ENCODE measurements at places on chromosomes 13 and 19.

- no peak overlapping the region for H3K4me3 ChIP-seq
- no peak for DNase-seq
- no peaks in the 10 kb centered on the region for H3K36me3 ChIP-seq
- H3K27me3 ChIP-seq, result no peaks in the 10 kb centered on the region
Measured at GRCh38 chr13:44854313-44855060, 134.8 kb downstream of the NUFIP1 start.

DNA sequence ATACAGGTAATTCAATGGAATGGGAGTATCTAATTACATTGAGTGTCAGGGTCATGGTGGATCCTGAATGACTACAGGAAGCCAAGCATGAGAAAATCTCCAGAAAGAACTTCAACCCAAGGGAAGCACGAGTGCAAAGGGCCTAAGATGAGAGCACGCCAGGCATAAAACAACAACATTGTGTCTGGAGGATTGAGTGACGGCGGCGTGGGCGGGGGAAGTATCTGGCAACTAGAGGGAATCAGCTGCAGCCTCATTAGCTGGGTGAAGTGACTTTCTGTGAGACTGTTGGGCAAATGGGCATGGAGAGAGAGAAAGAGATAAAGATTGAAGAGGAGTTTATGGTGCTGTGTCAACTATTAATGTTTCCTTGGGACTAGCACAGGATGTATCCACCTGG lies 194.3 kb downstream of the GPC6 start:
- no peaks in the 10 kb centered on the region for H3K27me3 ChIP-seq
- H3K4me3 ChIP-seq, result no peak overlapping the region
- no peaks in the 10 kb centered on the region for H3K4me1 ChIP-seq
- no peak overlapping the region for H3K27ac ChIP-seq
- DNase-seq, result no peak

- no peaks in the 10 kb centered on the region for H3K27me3 ChIP-seq
- H3K27ac ChIP-seq, result no peak overlapping the region
- H3K4me1 ChIP-seq, result peaks cover 3% of the 10 kb centered on the region
- peak overlapping the region; percentile 63 for H3K4me3 ChIP-seq
- peak; percentile 76 for DNase-seq
Measured at GRCh38 chr19:14440049-14440448, 6.9 kb downstream of the PKN1 start.

DNA sequence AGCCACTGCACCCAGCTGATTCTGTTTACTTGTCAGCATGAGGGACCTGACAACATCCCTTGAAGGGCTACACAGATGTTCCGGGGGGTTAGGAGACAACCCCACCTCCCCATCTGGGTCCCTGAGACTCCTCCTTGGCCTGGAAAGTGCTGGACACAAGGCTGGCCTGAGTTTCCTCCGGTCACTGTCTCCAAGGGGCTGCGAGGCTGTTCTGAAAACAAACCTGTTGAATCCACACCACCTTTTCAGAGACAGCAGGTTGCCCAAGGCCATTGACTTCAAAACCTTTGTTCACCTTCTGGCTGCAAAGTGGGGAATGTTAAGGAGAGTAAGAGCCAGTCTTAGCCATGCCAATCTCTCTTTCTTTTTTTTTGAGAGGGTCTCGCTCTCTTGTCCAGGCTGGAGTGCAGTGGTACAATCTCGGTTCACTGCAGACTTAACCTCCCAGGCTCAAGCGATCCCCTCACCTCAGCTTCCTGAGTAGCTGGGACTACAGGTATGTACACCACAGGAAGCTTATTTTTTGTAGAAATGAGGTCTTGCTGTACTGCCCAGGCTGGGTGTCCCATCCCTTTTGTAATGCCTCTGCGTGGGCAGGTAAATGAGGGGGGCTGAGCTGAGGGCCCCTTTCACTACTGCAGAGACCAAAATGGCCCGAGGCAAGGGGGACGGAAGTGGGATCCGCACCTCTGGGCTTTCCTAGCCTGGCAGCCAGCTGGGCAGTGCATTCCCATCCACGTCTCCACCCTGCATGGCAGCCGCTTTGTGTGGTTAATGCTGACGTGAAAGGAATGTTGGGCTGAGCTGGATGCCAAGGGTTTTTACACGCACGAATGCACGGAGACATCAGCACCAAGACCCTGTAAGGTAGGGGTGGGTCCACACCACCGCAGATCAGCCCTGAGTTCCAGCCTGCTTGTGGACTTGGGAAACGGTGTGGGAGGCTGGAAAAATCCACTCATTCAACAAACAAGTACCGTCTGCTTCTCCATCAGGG lies 1.9 kb upstream of the ZNF628 start:
- H3K4me3 ChIP-seq, result no peak overlapping the region
- H3K4me1 ChIP-seq, result peaks cover 5% of the 10 kb centered on the region

GRCh38 chr13:21164631-21165030 lies 11.7 kb downstream of the SKA3 start:
- no peaks in the 10 kb centered on the region for H3K27me3 ChIP-seq
- no peaks in the 10 kb centered on the region for H3K4me1 ChIP-seq
- no peaks in the 10 kb centered on the region for H3K36me3 ChIP-seq
- no peak overlapping the region for H3K27ac ChIP-seq

GRCh38 chr13:23899555-23899954 lies 2.3 kb upstream of the C1QTNF9B start:
- no peaks in the 10 kb centered on the region for H3K27me3 ChIP-seq
- peak; percentile 17 for DNase-seq
- H3K4me1 ChIP-seq, result no peaks in the 10 kb centered on the region
- H3K27ac ChIP-seq, result no peak overlapping the region

DNA sequence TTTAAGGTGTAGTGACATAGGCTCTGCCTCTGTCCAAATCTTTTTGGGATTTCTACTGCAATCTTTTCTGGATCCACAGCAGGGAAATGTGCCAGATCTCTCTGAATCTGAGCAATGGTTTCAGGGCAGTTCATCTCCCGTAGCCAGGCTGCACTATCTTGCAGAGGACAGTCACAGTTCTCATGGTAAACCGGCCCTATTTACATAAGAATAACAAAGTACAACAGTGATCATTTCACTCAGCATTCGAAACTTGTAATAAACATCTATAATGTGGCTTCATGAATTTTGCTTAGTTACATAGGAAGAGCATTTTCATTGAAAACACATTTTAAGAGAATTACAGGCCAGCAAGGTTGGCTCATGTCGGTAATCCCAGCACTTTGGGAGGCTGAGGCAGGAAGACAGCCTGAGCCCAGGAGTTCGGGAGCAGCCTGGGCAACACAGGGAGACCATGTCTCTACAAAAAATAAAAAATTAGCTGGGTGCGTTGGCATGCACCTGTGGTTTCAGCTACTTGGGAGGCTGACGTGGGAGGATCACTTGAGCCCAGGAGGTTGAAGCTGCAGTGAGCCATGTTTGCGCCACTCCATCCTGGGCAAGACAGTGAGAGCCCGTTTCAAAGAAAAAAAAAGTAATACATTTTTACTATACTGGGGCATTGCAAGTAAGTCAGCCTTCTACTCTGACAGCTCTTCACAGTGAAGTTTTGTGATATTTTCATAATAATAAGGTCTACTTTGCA lies 5.0 kb downstream of the POGLUT2 start:
- H3K36me3 ChIP-seq, result peaks cover 8% of the 10 kb centered on the region
- no peak overlapping the region for H3K4me3 ChIP-seq
- H3K4me1 ChIP-seq, result peaks cover 4% of the 10 kb centered on the region
- no peaks in the 10 kb centered on the region for H3K27me3 ChIP-seq

DNA sequence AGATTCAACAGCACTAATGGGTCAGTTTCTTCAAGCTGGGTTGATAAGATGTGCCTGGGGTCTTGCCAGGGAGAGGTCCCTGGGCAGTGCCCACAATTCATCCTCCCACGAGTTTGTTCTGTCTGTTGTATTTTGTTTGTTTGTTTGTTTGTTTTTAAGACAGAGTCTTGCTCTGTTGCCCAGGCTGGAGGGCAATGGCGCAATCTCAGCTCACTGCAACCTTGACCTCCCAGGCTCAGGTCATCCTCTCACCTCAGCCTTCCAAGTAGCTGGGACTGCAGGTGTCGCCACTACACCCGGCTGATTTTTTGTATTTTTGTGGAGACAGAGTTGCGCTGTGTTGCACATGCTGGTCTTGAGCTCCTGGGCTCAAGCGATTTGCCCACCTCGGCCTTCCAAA lies 120.1 kb downstream of the NUFIP1 start:
- no peaks in the 10 kb centered on the region for H3K27me3 ChIP-seq
- no peaks in the 10 kb centered on the region for H3K36me3 ChIP-seq
- H3K27ac ChIP-seq, result no peak overlapping the region
- 0 out of 2 replicates have a peak, but pooled peaks cover 4% of the 10 kb centered on the region for H3K4me1 ChIP-seq

DNA sequence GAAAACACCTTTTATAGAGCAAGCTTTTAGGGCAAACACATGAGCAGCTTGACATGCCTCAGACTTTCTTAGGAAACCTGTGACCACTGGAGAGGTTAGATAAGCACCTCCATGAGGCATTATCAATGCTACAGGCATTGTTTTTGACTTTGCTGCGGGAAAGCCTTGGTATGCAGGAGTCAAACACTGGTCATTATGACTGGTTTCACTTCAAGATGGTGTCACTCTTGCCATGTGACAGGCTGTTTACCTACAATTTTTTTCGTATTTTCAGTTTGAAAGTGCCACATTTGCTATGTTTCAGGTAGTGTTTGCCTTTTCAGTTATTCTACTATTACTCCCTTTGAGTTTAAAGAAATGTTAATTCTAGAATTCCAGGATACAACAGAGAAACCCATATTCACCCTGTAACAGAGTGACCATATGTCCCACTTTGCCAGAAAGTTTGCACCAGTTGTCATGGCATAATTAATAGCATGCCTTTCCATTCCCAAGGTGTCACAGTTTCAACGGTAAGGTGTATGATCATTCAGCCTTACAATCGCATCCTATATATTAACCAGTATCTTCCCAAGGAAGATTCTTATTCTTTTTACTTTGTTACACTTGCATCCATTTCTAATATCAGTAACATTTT lies 33.0 kb downstream of the USP12 start:
- no peak for DNase-seq
- H3K4me1 ChIP-seq, result no peaks in the 10 kb centered on the region
- H3K36me3 ChIP-seq, result no peaks in the 10 kb centered on the region
- H3K4me3 ChIP-seq, result no peak overlapping the region
- H3K27me3 ChIP-seq, result no peaks in the 10 kb centered on the region
- H3K27ac ChIP-seq, result no peak overlapping the region

DNA sequence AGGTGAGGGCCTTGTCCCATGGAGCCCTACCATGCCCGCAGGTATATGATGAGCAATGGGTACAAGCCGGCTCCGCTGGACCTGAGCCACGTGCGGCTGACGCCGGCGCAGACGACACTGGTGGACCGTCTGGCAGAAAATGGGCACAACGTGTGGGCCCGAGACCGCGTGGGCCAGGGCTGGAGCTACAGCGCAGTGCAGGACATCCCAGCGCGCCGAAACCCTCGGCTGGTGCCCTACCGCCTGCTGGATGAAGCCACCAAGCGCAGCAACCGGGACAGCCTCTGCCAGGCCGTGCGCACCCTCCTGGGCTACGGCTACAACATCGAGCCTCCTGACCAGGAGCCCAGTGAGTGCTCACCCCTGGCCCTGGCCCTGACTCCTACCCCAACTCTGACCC lies 32.6 kb downstream of the RYR1 start:
- no peaks in the 10 kb centered on the region for H3K36me3 ChIP-seq
- no peak overlapping the region for H3K4me3 ChIP-seq
- H3K4me1 ChIP-seq, result no peaks in the 10 kb centered on the region
- peaks cover 49% of the 10 kb centered on the region for H3K27me3 ChIP-seq

- H3K27ac ChIP-seq, result no peak overlapping the region
- no peak overlapping the region for H3K4me3 ChIP-seq
- peaks cover 78% of the 10 kb centered on the region for H3K27me3 ChIP-seq
- no peaks in the 10 kb centered on the region for H3K4me1 ChIP-seq
Measured at GRCh38 chr19:3477506-3477905, 2.8 kb downstream of the SMIM24 start.

- H3K4me3 ChIP-seq, result no peak overlapping the region
- H3K27ac ChIP-seq, result no peak overlapping the region
- no peaks in the 10 kb centered on the region for H3K36me3 ChIP-seq
- DNase-seq, result no peak
- no peaks in the 10 kb centered on the region for H3K27me3 ChIP-seq
Measured at GRCh38 chr13:85255978-85256377, 543.2 kb downstream of the SLITRK6 start.

GRCh38 chr13:39401046-39401705 lies 201.8 kb downstream of the LHFPL6 start:
- DNase-seq, result no peak
- H3K27ac ChIP-seq, result no peak overlapping the region
- no peak overlapping the region for H3K4me3 ChIP-seq
- H3K4me1 ChIP-seq, result no peaks in the 10 kb centered on the region

DNA sequence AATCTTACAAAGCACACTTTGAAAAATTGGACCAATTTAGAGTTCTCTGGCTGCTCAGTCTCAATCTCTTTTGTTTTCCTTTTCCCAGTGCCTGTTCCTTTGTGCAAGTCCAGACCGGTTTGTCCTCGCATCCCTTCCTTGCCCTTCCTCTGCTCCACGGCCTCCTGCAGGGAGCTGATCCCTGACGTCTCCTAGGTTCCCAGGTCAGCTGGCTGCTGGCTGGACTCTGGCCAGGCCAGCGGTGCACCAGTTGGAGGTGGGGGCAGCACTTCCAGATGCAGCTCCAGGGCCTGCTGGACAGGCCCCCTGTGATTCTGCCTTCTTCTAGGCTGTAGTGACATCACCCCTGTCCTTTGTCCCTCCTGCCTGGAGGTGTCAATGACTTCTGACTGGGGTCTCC lies 44.0 kb upstream of the KPNA3 start:
- H3K27me3 ChIP-seq, result no peaks in the 10 kb centered on the region
- H3K27ac ChIP-seq, result no peak overlapping the region
- H3K36me3 ChIP-seq, result no peaks in the 10 kb centered on the region
- H3K4me1 ChIP-seq, result no peaks in the 10 kb centered on the region
- DNase-seq, result no peak
- H3K4me3 ChIP-seq, result no peak overlapping the region

DNA sequence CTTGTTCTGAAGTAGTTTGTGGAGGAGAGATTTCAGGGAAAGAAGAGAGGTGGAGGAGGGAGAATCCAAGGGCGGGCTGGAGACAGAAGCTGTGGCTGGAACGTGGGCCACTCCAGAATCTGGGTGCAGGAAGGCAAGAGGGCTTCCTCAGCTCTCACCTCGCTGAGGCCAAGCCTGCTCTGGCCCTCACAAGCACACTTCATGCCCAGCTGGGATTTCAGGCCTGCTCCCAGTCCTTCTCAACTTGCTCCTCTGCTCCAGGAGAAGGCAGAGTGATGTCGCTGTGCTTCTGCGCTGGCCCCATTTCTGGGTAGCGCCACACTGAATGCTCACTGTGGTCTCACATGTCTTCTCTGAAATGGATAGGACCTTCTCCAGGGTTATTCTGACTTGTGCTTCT lies 328.8 kb downstream of the FGF9 start:
- H3K27me3 ChIP-seq, result no peaks in the 10 kb centered on the region
- no peak overlapping the region for H3K27ac ChIP-seq
- DNase-seq, result no peak
- no peaks in the 10 kb centered on the region for H3K4me1 ChIP-seq
- no peak overlapping the region for H3K4me3 ChIP-seq

- H3K4me3 ChIP-seq, result no peak overlapping the region
- H3K4me1 ChIP-seq, result no peaks in the 10 kb centered on the region
Measured at GRCh38 chr13:72255908-72256307, 388.9 kb upstream of the DACH1 start.

- H3K27ac ChIP-seq, result peak overlapping the region; percentile 43
- H3K36me3 ChIP-seq, result no peaks in the 10 kb centered on the region
- H3K4me1 ChIP-seq, result no peaks in the 10 kb centered on the region
- H3K27me3 ChIP-seq, result no peaks in the 10 kb centered on the region
Measured at GRCh38 chr13:30421093-30422053, 920 bp upstream of the UBE2L5 start.

- H3K36me3 ChIP-seq, result no peaks in the 10 kb centered on the region
- no peaks in the 10 kb centered on the region for H3K4me1 ChIP-seq
- H3K4me3 ChIP-seq, result no peak overlapping the region
- no peaks in the 10 kb centered on the region for H3K27me3 ChIP-seq
- no peak for DNase-seq
Measured at GRCh38 chr19:40025938-40026596, 29.2 kb downstream of the ZNF546 start.

- H3K4me3 ChIP-seq, result no peak overlapping the region
- no peaks in the 10 kb centered on the region for H3K4me1 ChIP-seq
- no peak for DNase-seq
- H3K27ac ChIP-seq, result no peak overlapping the region
- H3K27me3 ChIP-seq, result no peaks in the 10 kb centered on the region
Measured at GRCh38 chr19:17097593-17098126, 22.1 kb downstream of the MYO9B start.
